ENCODE measurements at places on chromosomes 2 and 18.

GRCh38 chr2:174218773-174219172 lies 29.6 kb downstream of the OLA1 start:
- no peak for DNase-seq

DNA sequence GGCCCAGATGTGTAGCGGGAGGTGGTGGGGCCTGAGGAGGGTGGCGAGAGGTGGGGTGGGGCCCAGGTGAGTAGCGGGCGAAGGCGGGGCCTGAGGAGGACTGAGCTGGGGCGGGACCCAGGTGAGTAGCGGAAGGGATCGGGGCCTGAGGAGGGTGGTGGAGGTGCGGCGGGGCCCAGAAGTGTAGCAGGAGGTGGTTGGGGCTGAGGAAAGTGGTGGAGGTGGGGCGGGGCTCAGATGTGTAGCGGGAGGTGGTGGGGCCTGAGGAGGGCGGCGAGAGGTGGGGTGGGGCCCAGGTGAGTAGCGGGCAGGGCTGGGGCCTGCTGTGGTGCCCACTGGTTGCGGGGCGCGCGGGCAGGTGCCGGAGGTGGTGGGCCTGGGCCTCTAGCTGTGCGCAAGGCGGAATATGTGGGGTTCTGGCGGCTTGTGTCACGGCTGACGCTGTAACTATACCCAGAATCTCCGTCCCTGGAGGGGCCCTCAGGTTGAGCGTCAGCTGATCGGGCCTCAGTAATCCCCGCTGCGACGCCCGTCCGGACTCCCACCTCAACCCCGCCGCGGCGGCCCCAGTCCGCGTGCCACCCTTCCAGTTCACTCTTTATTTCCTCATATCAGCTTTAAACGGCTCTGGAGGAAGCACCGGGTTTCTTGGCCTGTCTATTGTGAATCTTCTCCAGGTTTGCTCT lies 866 bp upstream of the SF3B6 start:
- DNase-seq = no peak

GRCh38 chr2:122255924-122256323 lies 500.5 kb downstream of the TSN start:
- DNase-seq = no peak

GRCh38 chr2:45712570-45712969 lies 61.1 kb downstream of the PRKCE start:
- no peak for DNase-seq

DNA sequence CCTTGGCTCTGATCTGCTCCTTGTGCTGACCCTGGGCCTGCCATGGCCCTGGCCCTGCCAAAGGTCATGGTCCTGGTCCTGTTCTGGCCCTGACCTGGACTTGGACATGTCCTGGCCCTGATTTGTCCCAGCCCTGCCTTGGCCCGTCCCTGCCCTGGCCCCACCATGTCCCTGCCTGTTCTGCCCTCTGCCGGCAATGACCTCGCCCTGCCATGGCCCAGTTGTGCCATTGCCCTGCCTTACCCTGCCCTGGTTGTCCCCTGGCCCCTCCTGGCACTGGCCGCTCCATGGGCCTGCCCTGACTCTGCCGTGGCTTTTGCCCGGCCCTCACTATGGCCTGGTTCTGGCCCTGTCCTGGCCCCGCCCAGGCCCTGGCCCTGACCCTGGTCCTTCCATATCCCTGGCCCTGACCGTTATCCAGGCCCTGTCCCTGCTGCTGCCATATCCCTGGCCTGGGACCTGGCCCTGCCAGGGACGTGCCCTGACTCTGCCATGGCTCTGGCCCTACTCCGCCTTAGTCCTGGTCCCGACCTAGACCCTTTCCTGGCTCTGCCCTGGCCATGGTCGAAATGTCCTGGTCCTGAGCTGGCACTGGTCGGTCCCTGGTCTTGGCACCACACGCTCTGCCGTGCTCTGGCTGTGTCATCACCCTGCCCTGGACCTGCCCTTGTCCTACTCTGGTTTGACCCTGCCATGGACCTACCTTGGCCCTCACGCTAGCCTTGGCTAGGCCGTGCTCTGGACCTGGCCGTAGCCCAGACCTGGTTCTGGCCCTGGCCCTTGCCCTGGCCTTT lies 6.8 kb upstream of the ANKRD62 start:
- DNase-seq = no peak

GRCh38 chr2:60549928-60550177 lies 3.6 kb downstream of the BCL11A start:
- DNase-seq = no peak

- DNase-seq = no peak
These were observed 5.6 kb downstream of the DES start for GRCh38 chr2:219423652-219424377.

DNA sequence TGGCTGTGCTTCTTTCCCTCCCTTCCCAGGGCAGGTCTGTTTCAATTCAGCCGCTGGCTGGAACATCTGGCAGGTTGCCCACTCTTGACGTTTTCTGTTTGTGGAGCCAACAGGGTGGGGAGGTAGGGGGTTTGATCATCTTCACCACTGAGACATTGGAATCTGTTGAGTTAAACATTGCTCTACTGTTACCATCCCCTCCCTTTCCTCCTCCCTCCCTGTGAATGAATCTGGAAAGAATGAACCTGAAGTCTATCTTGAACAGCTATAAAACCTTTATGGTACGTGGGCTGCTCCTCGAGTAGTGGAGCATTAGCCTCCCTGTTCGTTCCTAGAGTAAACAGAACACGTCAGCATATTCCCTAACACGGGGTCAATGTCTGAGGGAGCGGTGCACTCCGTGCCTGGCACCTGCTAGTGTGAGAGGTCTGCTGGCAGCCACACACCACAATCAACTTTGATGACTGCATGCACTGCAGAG lies 249.9 kb upstream of the RBBP8 start:
- no peak for DNase-seq

DNA sequence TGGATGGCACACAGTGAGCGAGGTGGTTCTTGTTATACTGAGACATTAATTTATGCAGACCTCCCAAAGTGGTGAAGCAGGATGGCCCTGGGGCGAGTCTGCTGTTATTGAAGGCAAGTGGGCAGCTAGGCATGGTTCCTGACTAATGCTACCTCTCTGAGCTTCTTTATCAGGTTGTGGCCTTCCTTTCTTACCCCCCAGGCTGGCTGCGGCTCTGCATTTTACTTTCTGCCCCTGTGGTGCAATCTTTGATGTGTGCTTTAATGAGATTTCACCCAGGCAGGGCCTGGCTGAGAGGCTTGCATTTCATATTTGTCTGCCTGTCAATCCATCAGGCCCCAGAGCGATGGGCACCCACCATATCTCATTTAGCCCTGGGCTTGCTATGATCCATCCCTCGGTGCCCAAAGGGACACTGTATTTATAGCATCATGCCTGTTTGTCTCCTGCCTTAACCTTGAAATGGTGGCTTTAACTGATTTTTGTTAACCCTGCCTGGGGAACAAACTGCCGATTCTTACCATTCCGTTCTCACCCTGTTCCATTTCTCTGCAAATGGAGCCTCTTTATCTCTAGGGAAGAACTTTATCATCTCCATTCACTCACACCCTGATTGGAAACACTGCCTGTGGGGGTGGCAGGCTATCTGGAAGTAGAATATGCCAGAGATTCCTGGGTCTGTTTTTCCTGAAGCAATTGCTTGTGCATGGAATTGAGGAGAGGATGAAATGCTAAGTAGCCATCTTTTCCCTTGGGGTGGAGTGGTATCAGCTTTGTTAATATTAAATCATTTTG lies 316.2 kb upstream of the THSD7B start:
- DNase-seq = no peak

GRCh38 chr2:201622306-201622970 lies 20.9 kb downstream of the TMEM237 start:
- DNase-seq = no peak

DNA sequence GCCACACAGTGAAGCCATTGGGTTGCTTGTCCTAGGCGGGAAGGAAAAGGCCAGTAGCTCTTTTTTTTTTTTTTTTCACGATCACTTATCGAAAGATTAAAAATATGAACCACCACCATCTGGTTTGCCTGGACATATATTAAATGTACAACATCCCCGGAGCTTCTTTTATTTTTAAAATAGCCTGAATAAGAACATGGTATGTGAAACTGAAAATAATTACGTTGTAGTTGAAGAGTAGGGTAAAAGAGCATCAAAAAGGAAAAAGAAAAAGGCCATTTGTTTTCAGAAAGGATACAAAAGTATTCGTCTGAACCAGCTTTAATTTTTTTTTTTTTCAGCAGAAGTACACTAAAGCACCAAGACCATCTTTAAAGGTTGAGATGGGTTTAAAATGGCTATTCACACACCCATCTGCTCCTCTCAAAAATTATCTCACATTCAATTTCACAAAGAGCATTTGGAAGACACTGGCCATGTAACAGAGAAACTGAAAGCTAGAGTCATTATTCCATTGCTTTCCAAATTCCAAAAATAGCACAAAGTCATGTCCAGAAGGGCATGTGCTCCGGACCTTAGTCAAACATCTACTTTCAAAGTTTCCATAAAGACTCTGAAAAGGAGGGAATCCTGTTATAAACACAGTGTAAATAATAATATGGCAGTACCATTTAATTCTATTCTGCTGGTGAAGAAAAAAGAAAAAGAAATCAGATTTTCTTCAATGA lies 82.9 kb downstream of the SCN3A start:
- DNase-seq = no peak

DNA sequence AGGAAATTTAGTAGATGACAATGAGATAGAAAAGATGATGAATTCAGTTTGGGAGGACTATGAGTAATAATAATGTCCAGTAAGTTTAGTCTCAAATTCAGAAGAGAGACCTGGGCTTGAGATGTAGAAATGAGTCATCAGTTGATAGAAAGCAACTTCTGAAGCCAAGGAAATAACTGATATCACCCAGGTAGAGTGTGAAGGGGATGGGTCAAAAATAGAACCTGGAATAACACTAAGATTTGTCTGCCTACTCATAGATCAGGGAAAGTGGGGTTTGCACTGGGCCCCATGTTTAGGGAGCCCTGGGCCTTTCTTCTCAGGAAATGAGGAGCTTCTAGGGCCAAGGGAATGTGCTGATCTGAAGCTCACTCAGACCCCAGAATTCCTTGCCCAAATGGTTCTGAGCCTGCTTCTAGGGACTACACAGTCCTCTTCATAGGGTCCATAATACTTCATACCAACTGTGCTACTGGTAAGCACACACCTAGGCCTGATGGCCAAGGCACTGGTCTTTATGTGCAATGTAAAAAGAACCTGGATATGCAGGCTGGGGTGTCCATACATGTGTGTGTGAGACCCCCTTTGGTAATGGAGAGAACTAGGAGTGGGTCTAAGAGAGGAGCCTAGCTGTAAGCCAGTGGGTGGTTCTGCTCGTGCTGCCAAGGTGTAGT lies 141.2 kb downstream of the IKZF2 start:
- no peak for DNase-seq

DNA sequence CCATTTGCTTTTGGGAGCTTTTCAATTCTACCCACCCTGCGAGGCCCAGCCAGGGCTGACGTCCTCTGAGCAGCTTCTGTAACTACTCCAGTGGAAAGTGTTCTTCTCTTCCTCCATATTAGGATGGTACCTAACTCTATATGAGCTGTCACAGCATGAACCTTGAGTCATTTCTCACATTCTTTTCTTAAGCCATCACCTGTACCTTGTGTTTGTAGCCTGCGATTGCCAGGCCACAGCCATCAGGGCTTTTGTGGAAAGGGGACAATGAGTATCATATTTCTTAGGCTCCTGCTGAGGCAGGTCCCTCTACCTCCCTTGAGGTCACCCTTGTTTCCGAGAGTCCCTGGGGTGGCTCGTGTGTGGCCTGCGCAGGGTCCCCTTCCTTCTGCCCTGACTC lies 144.5 kb upstream of the DLX2 start:
- DNase-seq = no peak

GRCh38 chr2:137020452-137021196 lies 255.3 kb downstream of the THSD7B start:
- DNase-seq = no peak

DNA sequence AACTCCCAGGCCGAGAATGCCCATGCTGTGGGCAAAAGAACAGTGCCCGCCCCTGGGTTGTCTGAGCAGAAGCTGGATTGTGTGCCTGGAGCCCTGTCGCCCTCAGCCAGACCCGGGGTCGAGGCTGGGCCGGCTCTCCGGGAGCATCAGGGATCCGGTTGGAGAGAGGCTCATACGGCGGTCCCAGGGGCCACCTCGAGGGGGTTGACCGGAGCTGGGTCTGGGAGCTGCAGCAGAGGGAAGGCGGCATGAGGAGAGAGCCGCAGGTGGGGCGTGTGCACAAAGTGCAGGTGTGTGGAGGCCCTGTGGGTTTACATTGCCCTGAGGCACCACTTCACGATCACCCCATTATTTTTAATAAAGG lies 39.5 kb downstream of the MBP start:
- DNase-seq = no peak

DNA sequence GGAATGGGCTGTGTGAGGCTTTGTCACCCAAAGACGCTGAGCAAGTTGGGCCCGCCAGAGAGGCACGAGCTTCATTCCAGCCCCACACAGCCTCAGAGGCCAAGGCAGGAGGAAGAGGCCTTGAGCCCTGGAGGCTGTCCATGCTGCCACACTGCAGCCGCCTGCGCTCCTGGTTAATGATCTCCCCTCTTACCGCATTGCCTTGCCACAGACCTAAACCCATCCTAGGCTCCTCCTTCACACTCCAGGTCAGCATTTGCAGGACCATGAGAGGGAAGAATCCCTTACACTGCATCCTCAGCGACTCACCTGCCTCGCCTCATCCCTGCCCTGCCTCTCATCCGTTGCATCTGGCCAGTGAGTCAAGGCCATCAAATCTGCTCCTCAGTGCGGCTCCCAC lies 24.6 kb downstream of the KIF3C start:
- no peak for DNase-seq

GRCh38 chr2:209771474-209772289 lies at the start of gene UNC80:
TSS of gene UNC80 (plus strand) at chr2:209771832. CDS start at chr2:209772073, 241 bp downstream.
- no peak for DNase-seq

GRCh38 chr2:150438041-150438440 lies 49.4 kb downstream of the RND3 start:
- no peak for DNase-seq

GRCh38 chr2:214465363-214466146 lies 54.7 kb downstream of the VWC2L start:
- no peak for DNase-seq

GRCh38 chr2:229701716-229702115 lies 12.6 kb downstream of the DNER start:
- no peak for DNase-seq

GRCh38 chr18:60117321-60117720 lies 217.5 kb downstream of the PMAIP1 start:
- DNase-seq = no peak

- no peak for DNase-seq
These were observed 25.9 kb downstream of the MALT1 start for GRCh38 chr18:58697146-58697545.

GRCh38 chr2:62457556-62457955 lies 48.4 kb downstream of the TMEM17 start:
- DNase-seq = no peak
